Fibroblast of skin of scalp (primary cell): ENCODE measurements at places on chromosomes 16 and 17.
A peak's percentile ranks its signal among the peaks of the same experiment; 100 is the strongest.

GRCh38 chr17:69884356-69884755 is 190.7 kb upstream of the KCNJ16 start:
- DNase-seq = no peak

DNA sequence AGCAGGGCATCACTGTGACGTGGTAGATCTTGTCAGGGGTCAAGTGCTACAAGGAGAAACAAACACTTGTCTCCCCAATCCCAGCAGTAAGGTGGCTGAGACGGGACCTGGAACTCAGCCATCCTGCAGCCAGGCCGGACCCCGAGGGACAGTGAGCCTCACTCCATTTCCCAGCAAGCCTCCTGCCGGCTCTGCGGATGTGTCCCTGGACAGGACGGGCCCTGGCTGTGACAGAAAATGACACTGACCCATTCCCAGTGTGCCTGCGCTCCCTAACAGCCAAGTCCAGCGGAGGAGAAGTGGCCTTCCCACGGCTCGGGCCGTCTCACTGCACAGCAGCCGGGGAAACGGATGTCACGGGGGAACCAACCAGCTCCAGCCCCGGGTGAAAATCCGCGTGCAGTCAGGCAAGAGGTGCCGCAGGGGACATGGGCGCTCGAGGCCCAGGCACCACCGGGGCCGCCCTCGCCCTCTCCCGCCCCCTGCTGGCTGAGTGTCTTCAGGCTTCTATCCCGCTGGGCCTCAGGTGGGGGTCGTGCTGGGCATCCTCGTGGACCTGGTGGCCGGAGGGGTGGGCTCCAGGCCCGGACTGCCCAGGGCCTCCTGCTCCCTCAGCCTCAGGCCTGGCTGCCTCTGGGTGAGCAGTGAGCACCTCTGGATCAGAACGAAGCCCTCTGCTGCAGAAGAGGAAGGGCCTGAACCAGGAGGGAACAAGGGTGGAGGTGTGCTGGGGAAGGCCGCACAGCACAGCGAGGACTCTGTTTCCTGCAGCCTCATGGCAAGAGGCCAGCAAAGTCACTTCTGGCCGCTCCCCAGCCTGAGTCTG is 6.7 kb downstream of the HAGHL start:
- DNase-seq = no peak

DNA sequence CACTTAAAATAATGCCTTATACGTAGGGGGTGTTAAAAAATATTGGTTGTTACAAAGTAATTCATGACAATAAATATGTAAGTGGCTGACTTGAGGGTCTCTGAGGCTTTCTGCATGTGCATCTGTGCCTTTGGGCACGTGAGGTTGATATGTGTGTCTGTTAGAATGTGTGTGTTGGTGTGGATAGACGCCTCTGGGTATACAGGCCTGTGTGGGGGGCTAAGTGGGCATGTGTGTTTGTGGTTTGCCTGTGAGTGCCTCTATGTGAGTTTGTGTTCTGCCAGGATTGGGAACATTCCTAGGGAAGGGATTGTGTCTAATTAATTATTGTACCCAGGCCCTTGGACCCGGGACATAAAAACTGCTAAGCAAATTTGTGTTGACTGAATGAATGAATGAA is 19.0 kb downstream of the GP2 start:
- DNase-seq = no peak

DNA sequence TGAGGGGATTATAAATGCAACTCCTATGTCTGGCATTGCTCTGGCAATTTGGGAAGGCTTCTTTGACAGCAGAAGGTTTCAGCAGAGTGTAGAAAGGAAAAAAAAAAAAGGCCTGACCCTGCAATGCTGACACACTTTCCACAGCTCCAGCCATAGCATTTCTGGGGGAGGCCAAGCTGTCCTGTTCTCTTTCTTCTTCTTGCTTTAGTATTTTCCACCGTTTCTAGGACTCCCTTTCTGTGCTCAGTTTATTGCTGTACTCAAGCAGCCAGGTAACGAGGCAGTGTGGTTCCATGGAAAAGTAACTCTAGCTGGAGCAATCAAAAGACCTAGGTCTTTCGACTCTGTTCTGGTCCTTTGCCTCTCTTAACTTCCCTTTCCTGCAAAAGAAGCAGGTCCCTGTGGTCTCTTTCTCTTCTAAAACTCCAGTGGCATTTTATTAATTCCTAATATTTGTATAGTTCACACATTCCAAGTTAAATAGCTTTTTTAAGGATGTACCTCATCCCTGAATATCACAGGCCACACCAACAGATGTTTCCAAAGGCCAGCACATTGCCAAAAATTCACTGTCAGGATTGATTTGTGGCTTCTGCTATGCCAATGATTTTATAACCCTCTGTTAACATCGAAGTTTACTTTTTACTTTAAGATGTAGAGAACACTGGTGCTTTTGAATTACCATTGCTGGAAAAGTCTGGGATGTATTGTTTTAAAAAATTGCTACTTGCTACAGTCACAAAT is 90.3 kb upstream of the BCAR1 start:
- DNase-seq = no peak

DNA sequence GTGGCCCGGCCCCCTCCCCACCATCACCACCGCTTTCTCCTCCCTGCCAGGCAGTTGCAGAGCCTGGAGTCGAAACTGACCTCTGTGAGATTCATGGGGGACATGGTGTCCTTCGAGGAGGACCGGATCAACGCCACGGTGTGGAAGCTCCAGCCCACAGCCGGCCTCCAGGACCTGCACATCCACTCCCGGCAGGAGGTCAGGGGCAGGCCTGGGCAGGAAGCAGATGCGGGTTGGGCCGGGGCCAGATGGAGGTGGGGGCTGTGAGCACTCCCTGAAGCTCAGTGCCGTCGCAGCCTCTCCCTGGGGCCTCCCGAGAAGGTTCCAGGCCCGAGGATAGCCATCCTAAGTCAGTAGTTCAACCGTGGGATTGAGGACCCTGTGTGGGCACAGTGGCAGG is 14.2 kb upstream of the ADGRG3 start:
- DNase-seq = peak; percentile 23

GRCh38 chr17:77499699-77500435 is 359.1 kb downstream of the SEC14L1 start:
- DNase-seq = no peak

- DNase-seq = peak; percentile 33
Observed at GRCh38 chr17:10875430-10875851, 37.6 kb upstream of the PIRT start.

DNA sequence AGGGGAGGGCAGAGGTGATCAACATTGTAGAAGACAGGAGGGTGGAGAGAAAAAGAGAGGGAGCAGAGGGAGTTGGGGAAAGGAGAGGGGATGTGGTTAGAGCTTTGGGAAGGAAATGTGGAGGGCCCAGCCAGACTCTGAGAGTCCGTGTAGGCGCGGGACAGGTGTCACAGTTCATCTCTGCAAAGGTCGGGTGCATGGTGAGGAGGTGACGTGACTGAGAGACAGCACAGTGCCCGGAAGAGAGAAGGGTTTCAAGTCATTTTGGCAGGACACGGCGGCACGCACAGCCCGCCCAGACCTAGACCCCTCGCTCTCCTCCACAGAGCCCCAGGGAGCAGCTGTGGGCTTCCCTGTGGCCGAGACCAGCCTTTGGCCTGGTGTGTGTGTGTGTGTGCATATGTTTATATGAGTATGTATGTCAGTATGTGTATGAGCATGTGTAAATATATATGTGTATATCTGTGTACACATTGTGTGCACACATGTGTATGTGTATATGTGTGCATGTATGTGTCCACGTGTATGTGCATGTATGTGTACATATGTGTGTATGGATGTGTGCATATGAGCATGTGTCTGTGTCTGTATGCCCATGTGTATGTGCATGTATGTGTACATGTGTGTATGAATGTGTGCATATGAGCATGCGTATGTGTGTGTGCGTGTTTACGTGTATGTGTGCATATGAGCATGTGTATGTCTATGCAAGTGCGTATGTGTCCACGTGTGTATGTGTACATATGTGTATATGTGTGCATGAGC is 104.6 kb downstream of the SEC14L1 start:
- DNase-seq = no peak

GRCh38 chr17:4845118-4845517 is 12.0 kb downstream of the MINK1 start:
- no peak for DNase-seq

- no peak for DNase-seq
Observed at GRCh38 chr16:28585674-28586073, 11.2 kb downstream of the SULT1A2 start.

GRCh38 chr17:69326377-69327059 is 415 bp downstream of the ABCA5 start:
- DNase-seq = peak; percentile 15

- DNase-seq = no peak
Observed at GRCh38 chr17:3669085-3669347, 404 bp downstream of the EMC6 start.

DNA sequence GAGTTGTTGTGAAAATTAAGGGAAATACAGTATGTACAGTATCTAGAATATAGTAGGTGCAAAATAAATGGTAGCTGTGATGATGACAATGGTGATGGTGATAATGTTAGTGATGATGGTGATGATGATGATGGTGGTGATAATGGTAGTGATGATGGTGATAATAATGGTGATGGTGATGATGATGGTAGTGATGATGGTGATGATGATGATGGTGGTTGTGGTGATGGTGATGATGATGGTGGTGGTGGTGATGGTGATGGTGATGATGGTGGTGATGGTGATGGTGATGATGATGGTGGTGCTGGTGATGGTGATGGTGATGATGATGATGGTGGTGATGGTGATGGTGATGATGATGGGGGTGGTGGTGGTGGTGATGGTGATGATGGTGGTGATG is 91.3 kb upstream of the FOXF1 start:
- DNase-seq = no peak

- DNase-seq = peak; percentile 3
Observed at GRCh38 chr16:31528523-31529107, 915 bp downstream of the AHSP start.

GRCh38 chr16:77844801-77845200 is 56.4 kb downstream of the VAT1L start:
- DNase-seq = no peak

- peak; percentile 85 for DNase-seq
Observed at GRCh38 chr17:17723354-17724261, 42.4 kb downstream of the RAI1 start.

GRCh38 chr16:30356401-30357084 is 1.4 kb upstream of the CD2BP2 start:
- DNase-seq = no peak

GRCh38 chr16:19783363-19784182 is 65.5 kb downstream of the IQCK start:
- no peak for DNase-seq

- DNase-seq = no peak
Observed at GRCh38 chr16:16033208-16033717, 83.8 kb downstream of the ABCC1 start.

DNA sequence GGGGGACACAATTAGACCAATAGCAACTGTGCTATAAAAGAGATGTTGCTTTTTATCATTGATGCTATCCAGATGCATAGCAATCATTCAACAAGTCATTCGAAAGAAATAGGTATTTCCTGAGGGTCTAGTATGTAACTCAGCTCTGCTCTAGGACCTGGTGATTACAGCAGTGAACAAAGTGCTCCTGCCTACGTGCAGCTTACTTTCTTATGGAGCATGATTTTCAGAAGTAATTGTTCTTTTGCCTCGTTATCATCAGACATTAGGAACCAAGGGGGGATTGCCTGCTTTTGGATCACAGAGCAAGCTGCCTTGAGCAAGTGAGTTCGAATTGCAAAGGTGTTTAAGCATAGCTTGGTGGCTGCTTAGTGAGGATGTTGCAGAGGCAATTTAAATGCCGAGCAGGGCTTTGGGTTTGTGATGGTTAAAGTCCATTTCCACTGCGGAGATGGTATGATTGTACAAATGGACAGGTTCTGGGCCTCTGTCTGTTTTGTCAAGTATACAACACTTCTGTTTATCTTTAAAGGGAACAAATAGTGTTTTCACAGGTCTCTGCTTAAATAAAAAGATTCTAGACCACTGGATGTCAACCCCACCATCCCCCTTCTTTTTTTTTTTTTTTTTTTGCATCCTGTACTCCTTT is 41.5 kb downstream of the WWOX start:
- no peak for DNase-seq

DNA sequence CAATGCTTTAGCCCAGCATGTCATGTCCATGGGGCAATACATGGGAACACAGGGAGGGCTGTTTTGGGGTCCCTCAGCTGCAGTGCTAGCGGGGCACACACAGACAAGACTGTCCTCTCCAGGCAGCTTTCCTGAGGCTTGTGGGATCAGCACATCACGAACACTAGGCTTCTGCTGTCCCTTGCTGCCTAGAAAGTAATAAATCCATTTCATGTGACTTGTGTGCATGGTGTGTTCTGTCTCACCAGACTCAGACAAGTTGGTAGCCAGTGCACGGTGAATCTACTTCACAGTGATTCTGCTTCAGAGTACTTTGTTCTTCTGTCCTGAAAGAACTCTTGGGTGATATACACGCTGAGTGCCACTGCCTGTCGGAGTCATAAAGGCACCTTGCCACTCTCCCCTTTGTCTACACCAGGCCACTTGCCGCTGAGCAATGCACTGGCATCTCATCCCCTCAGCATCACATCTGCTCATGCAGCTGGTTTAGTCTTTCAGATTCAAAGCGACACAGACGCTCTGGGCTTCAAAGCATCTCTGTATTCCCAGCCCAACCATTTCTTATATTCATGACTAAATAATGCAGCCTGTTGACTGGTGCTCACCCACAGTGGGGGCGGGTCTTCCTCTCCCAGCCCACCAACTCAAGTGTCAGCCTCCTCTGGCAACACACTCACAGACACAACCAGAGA is 95.2 kb upstream of the COX10 start:
- DNase-seq = no peak

DNA sequence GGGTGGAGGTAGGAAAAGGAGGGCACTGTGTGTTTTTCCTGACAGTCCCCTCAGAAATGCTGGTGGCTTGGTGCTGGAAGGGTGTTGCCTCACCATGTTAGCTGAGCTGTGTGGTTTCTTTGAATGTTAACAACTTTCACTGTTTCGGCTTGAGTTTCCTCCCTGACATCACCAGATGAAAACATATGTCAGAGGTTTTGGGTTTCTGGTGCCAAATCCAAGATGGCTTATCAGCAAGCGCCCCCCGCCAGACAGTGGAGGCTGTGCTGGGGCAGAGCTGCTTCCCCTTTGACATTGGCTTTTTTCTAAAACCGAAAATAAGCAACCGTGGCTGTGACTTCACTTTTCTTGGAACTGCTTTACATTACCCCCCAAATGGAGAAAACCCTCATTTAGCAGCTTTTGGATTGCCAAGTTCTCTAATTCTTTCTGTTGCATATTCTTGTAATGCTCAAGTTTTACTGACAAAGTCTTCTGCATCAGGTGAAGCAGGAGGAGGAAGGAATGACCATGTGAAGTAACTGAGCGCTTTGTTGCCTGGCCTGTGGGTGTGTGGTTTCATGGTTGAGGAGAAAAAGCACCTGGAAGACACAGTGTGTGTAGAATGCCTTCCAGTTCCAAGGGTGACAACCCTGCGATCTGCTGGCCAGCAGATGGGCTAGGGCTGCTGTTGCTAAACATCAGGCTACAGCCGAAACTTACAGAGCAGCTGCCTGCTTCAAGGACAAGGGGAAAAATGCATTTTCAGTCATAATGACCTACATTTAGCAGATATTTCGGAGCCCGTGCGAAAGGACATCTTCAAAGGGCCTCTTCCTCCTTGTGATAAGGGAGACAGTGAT is 9.7 kb downstream of the RMI2 start:
- peak; percentile 31 for DNase-seq
